ENCODE measurements at places on chromosomes 6 and 20. TPM values are rescaled to one million over a fixed set of nuclear protein-coding genes. Genes with fewer than 3 reads are reported as not detected.
A peak's percentile ranks its signal among the peaks of the same experiment; 100 is the strongest.

SLC13A3 gene
- not detected for total RNA-seq

GRCh38 chr6:98648211-98648914, 186.0 kb upstream of the POU3F2 start:
- no peak for DNase-seq

SLC18B1 gene
- total RNA-seq = 10.7 TPM

- DNase-seq = no peak
Observed at GRCh38 chr20:1493536-1493935, 2.3 kb upstream of the SIRPB2 start.

- peak; percentile 79 for DNase-seq
Observed at GRCh38 chr6:21109391-21110178, 484.0 kb upstream of the SOX4 start.

DNA sequence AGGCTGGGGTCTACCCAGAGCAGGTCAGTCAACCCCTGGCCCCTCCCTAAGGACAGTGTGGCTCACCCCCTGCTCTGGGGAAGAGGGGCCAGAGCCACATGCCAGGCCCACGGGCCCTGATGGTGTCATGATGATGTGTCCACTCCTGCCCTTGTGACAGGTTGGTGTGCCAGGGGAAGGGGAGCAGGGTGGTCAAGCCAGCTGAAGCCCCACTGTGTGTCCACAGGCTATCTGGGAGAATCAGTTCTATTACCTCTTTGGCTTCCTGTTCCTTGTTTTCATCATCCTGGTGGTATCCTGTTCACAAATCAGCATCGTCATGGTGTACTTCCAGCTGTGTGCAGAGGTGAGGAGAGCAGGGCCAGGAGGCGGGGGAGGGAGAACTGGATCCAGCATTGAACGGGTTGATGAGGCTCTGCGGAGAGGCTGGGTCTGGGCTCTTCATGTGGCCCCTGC, 47.7 kb downstream of the PLAGL2 start:
- DNase-seq = no peak

DNPH1 gene
- 130 TPM for total RNA-seq

RIPOR2 gene
- total RNA-seq = 0.20 TPM

- DNase-seq = no peak
Observed at GRCh38 chr20:46483879-46484278, 29.5 kb downstream of the ZNF334 start.

ME1 gene
- 8.9 TPM for total RNA-seq

GRCh38 chr6:122869437-122870024, 80.5 kb downstream of the SMPDL3A start:
- DNase-seq = peak; percentile 62

BAG2 gene
- total RNA-seq = 6.5 TPM

GRCh38 chr20:22684072-22684762, 99.8 kb upstream of the FOXA2 start:
- DNase-seq = peak; percentile 84

DNA sequence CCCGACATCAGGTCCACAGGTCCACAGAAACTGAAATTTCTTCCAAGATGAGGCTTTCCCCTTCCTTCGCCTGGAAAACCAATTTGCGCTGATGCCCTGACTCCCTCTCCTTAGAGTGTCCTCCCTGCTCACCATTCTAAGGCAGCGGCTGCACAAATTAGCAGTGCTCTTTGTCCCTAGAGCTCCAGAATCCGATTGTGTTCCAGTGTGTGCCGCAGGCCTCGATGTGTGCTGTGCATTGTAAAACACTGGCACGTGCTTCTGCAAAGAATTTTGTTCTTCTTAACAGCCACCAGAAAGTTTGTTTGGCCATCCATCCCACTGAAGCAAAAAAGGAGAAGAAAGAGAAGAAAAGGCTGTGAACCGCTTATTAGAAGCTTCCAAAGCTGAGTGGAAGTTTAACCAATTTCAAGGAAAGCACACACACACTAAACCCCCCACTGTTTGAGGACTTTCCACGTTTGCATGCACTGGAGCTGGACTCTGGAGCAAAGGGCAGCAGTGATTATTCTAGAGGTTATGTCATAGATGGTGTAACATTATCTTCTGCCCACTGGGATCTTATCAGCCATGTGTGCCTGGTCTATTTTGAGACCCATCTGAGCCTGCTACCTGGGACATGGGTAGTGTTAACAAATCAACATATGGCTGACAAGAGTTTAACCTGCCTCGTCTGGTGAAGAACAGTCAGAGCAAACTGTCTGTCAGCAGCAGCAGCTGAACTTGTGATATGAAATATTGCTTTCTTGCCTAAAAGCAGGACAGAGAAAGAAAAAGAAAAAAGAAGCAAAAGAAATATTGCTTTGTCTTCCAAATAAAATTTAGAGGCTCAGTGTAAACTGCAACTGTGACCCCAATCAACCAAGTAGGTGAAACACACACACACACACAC, 64.9 kb upstream of the RREB1 start:
- no peak for DNase-seq

DNA sequence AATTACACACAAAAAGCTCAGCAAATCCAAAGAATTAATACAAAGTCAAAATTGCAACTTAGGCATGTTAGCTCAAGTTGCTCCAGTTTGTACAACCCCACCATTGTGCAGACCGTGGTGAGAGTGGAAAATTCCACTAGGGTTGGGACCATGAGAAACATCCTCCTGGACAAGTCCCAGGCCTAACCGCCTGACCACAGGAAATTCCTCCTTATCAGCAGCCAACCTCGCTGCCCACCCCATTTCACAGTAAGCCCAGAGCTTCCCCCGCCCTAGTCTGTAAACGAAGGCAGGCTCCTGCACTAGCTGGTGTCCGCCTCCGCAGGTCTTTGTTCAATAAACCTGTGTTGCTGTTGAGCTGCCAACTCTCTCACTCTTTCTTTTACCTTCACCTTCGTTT, 1023.3 kb downstream of the EYS start:
- DNase-seq = peak; percentile 69

LBP gene
- total RNA-seq = 0.28 TPM

DNA sequence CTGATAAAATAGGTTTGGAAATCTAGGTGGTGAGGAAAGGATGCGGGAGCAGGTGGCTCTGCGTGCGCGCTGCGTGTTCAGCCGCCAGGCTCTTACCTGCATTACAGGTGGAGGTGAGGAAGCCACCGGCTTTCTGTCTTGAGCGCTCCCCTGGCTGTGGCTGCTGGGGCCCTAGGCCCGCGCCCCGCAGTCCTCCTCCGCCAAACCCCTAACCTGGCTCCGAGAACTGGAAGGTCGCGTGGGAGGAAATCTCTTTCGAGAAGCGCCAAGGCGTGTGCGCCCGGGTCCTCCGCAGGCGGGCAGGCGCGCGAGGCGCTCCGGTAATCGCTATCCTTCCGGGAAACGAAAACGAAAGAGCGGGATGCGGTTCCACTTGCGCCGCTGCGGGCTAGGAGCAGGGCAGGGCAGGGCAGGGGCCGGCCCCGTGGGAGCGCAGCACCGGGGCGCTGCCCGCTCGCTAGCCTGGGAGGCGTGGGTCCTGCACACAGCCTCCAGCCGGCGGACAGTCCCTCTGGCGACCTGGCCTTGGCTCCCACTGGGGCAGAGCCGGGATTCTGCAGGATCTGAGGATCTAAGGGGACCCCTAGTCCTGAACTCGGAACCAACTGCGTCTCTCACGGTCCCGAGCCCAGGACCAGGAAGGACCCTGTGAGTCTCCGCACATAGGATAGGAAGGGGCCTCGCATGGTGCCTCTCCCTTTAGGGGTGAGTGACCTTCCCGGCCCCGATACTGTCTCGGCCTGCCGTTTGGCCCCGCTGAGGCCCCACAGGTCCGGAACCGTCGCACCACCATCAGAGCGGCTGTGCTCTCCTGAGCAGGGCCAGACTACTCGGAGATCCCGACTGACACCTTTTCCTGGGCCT, at the start of gene ETV7:
Gene ETV7, minus strand, starts transcription at position 230 of the 864 bp plus-strand sequence. Its CDS starts 128 bp downstream, at position 102.
- peak; percentile 23 for DNase-seq

BHLHE23 gene
- not detected for total RNA-seq

- no peak for DNase-seq
Observed at GRCh38 chr6:93416571-93417420, 2.6 kb downstream of the EPHA7 start.

- DNase-seq = peak; percentile 89
Observed at GRCh38 chr20:45095805-45096238, 5.1 kb downstream of the KCNS1 start.

HLA-DRA gene
- not detected for total RNA-seq

IER3 gene
- total RNA-seq = 200 TPM

DNA sequence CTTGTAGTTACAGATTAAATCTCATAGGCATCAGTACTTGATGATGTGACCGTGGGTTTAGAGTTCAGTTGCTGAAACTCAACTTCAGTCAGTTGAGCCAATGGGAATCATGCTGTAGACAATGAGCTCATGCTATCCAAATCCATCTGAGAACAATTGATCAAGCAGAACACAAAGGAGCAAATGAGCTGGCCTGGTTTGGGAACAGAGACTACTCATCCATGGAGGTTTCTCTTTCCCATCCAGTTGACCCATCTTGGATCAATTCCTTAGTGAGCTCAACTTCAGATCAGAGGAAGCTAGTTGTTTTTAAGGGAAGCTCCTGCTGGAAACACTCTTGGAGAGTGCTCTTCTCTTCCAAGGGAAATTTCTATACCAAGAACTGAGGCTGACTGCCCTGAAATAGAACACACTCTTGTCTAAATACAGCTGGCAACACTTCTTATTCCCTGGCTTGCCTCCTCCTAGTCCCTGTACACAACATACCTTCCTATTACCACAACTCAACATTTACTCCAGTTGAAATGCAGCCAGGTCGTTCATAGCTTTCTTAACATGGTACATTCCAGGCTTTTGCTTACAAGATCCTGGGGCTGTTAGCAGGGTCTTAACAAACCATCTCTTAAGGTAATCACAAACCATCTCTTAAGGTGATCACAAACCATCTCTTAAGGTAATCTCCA, 203.9 kb upstream of the PRDM1 start:
- no peak for DNase-seq

- no peak for DNase-seq
Observed at GRCh38 chr20:53274807-53275206, 302.6 kb downstream of the TSHZ2 start.

GRCh38 chr20:48333707-48334106, 494.1 kb downstream of the PREX1 start:
- DNase-seq = no peak

DNA sequence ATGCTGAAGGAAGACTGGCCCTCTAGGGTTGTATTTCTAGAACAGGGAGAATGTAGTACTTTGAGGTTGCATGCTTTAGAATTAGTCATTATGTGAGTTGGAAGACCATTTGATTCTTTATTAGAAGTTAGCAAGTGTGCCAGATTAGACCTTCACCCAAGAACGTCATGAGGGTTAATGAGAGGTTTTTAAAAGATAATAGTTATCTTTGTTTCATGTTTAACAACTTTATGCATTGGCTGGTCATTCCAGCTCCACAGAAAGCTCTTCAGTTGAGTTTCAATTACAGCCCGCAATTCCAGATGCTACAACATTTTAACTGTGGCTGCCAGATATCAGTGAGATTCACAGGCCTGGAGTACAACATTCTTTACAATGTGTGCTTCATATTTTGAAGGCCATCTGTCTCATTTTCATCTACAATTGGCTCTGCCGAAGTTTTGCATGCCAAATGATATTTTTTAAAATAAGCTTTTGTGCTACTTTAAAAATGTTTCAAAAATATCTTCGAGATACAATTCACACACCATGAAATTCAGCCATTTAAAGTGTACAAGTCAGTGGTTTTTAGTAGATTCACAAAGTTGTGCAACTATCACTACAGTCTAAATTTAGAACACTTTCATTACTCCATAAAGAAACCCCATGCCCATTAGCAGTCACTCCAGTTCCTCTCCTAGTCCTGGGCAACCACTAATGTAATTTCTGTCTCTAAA, 61.1 kb upstream of the FBXO30 start:
- DNase-seq = no peak

GRCh38 chr6:19632230-19632629, 204.9 kb upstream of the ID4 start:
- DNase-seq = no peak

HLA-DQA1 gene
- not detected for total RNA-seq
